ENCODE measurements at places on chromosomes 3 and 15. TPM values are rescaled to one million over a fixed set of nuclear protein-coding genes. Genes with fewer than 3 reads are reported as not detected.

DNA sequence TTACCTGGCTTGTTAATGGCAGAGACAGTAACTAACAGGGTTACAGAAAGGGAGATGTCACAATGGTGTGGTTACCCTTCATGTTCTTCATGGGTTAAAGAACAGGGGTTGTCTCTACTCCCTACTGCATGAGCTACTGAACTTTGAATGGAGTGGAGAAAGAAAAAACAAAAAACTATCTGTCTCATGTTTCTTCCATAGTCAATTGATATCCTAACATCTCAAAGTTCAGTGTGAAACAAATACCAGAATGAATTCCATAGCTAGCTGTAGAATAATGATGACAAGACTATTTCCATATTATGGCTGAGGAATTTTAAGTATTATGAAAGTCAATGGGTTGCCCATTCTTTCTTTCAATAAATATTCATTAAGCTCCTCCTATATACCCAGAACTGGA, 161.3 kb upstream of the LPP start:
- no peak overlapping the region for H3K27ac ChIP-seq
- no peaks in the 10 kb centered on the region for H3K27me3 ChIP-seq
- no peak for DNase-seq
- H3K36me3 ChIP-seq: no peaks in the 10 kb centered on the region
- no peak overlapping the region for H3K4me3 ChIP-seq

GRCh38 chr3:46693892-46694226, 380 bp upstream of the ALS2CL start:
- peaks cover 24% of the 10 kb centered on the region for H3K4me1 ChIP-seq
- H3K27ac ChIP-seq: no peak overlapping the region
- H3K27me3 ChIP-seq: peaks cover 19% of the 10 kb centered on the region
- peak overlapping the region; percentile 21 for H3K4me3 ChIP-seq
- H3K36me3 ChIP-seq: no peaks in the 10 kb centered on the region

DNA sequence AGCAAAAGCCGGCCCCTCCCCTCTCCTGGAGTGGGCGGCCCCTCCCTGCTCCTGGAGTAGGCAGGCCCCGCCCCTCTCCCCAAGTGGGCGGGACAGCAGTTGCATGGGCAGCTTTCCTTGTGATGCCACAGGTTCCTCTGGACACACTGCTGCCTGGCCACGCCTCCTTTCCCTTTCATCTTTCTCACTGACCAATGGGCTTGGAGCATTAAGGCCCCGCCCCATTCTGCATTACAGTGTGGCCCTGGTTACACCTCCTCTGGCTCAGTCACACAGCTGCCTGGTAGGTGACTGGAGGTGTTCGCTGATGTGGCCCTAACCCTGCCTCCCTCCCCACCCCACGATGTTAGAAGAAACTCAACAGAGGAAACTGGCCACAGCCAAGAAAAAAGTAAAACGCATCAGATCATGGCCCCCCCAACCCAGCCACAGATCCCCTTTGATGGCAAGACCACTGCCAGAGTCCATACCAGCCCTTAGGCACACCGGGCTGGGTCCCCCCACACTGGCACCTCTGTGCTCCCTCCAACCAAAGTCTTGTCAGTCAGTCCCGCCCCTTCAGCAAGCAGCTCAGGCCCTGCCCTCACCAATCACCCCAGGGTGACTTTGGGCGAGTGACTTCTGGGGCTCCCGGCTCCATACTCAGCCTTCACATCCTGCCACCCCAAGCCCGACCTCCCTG, 84.3 kb downstream of the ADAMTS7 start:
- H3K36me3 ChIP-seq: no peaks in the 10 kb centered on the region
- H3K4me3 ChIP-seq: no peak overlapping the region
- no peaks in the 10 kb centered on the region for H3K4me1 ChIP-seq
- no peak overlapping the region for H3K27ac ChIP-seq
- H3K27me3 ChIP-seq: peaks cover 7% of the 10 kb centered on the region
- no peak for DNase-seq

GRCh38 chr3:9198261-9198660, 51.2 kb downstream of the SRGAP3 start:
- no peak overlapping the region for H3K27ac ChIP-seq
- no peaks in the 10 kb centered on the region for H3K4me1 ChIP-seq
- H3K36me3 ChIP-seq: no peaks in the 10 kb centered on the region

DNA sequence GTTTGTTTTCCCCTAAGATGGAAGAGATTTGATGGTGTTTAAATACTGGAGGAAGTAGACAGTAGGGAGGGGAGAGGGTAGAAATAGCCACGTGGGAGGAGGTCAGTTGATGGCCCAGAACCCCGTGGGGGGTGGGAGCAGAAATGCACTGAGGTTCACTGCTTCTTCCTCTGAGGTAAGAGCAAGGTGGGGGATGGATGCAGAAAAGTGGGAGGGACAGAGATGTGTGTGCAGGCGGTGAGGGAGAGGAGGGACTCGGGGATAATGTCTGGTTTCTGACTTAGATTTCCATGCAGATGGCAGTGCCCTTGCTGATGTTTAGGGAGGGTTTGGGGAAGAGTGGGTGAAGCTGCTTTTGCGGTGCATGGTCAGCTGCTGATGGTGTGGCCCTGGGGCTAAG, 102.9 kb downstream of the ARNT2 start:
- H3K4me3 ChIP-seq: no peak overlapping the region
- H3K27me3 ChIP-seq: no peaks in the 10 kb centered on the region
- peaks cover 2% of the 10 kb centered on the region for H3K4me1 ChIP-seq
- no peaks in the 10 kb centered on the region for H3K36me3 ChIP-seq
- DNase-seq: no peak
- no peak overlapping the region for H3K27ac ChIP-seq

- no peaks in the 10 kb centered on the region for H3K36me3 ChIP-seq
- no peak overlapping the region for H3K27ac ChIP-seq
- DNase-seq: no peak
- H3K27me3 ChIP-seq: peaks cover 9% of the 10 kb centered on the region
Measured at GRCh38 chr3:140905559-140905958, 36.1 kb upstream of the SLC25A36 start.

Gene CHRNA7
- total RNA-seq: 0.25 TPM

- peaks cover 8% of the 10 kb centered on the region for H3K27me3 ChIP-seq
- no peaks in the 10 kb centered on the region for H3K4me1 ChIP-seq
- DNase-seq: no peak
- H3K36me3 ChIP-seq: no peaks in the 10 kb centered on the region
- H3K4me3 ChIP-seq: no peak overlapping the region
Measured at GRCh38 chr3:126528800-126529541, 5.0 kb downstream of the CHST13 start.

Gene C3orf85
- not detected for total RNA-seq

Gene UROC1
- total RNA-seq: not detected

DNA sequence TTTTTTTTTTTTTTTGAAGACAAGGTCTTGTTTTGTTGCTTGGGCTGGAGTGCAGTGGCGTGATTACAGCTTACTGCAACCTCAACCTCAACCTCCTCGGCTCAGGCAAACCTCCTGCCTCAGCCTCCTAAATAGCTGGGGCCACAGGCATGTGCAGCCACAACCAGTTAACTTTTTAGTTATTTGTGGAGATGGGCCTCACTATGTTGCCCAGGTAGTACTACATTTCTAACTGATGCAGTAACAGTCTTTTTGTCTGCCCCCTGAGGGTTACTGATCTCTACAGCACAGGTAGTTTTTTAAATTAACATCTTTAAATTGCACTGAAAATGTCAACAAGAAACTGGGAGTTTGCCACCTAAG, 3.4 kb upstream of the LMLN start:
- peak overlapping the region; percentile 52 for H3K27ac ChIP-seq
- H3K4me3 ChIP-seq: no peak overlapping the region
- no peak for DNase-seq
- H3K36me3 ChIP-seq: peaks cover 72% of the 10 kb centered on the region

- H3K4me1 ChIP-seq: no peaks in the 10 kb centered on the region
- no peaks in the 10 kb centered on the region for H3K36me3 ChIP-seq
- no peaks in the 10 kb centered on the region for H3K27me3 ChIP-seq
- no peak for DNase-seq
Measured at GRCh38 chr3:39961230-39961629, 151.8 kb downstream of the MYRIP start.

GRCh38 chr3:62379321-62379798, 6.0 kb upstream of the FEZF2 start:
- H3K27me3 ChIP-seq: peaks cover 76% of the 10 kb centered on the region
- H3K27ac ChIP-seq: no peak overlapping the region
- no peak for DNase-seq
- H3K36me3 ChIP-seq: no peaks in the 10 kb centered on the region

GRCh38 chr3:146262371-146263110, 11.6 kb upstream of the PLSCR4 start:
- H3K27me3 ChIP-seq: no peaks in the 10 kb centered on the region
- no peaks in the 10 kb centered on the region for H3K36me3 ChIP-seq
- no peak overlapping the region for H3K27ac ChIP-seq
- no peak for DNase-seq
- no peaks in the 10 kb centered on the region for H3K4me1 ChIP-seq

Gene PLD1
- 1.1 TPM for total RNA-seq

Gene CCDC12
- total RNA-seq: 65.3 TPM

- no peaks in the 10 kb centered on the region for H3K27me3 ChIP-seq
- no peak overlapping the region for H3K27ac ChIP-seq
- DNase-seq: no peak
- no peaks in the 10 kb centered on the region for H3K4me1 ChIP-seq
- no peaks in the 10 kb centered on the region for H3K36me3 ChIP-seq
- H3K4me3 ChIP-seq: no peak overlapping the region
Measured at GRCh38 chr3:127123533-127123932, 69.4 kb upstream of the PRR23E start.
